ENCODE measurements at places on chromosomes 1 and 21.

GRCh38 chr1:201633297-201633696 lies 94.4 kb downstream of the NAV1 start:
- DNase-seq: no peak

- no peak for DNase-seq
These were observed 130.9 kb downstream of the FGGY start for GRCh38 chr1:59427784-59428183.

GRCh38 chr21:18725653-18726052 lies 322.1 kb upstream of the TMPRSS15 start:
- no peak for DNase-seq

DNA sequence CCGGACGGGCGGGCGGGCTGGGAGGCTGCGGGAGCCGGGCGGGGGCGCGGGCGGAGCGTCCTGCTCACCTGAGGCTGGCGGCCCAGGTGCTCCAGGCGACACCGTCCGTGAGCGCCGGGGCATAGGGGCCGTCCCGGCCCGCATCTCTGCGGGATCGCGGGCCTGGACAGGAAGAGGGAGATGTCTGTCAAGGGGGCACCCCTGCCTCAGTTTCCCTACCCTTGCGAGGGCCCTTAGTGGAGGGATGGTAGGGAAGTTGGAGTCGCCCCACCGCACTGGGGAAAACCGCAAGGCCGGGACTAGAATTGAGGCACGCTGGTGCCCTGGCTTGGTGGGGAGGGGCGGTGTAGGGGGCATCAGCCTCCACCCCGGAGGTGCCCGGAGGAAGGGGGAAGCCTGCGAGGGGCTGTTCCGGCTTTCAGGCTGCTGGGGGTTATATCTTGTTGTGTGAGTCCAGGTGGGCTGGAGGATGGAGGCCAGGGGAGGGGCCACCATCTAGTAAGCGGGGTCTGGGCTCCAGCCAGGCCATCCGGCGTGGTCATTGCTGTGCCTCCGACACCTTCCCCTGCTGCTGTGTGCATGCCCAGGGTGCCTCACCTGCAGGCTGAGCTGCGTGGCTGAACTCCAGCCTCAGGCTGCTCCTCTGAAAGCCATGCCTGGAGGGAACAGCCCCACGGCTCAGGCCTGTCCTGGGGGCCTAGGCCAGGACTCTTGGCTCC lies 580 bp downstream of the VWA1 start:
- DNase-seq: no peak

- no peak for DNase-seq
These were observed 69.6 kb downstream of the LHX4 start for GRCh38 chr1:180299479-180300221.

- no peak for DNase-seq
These were observed 261.0 kb downstream of the ASTN1 start for GRCh38 chr1:176903474-176903873.
